Esophagus squamous epithelium (tissue), 5 donors: ENCODE measurements at places on chromosomes 16 and 17.

GRCh38 chr17:59641799-59642484 lies 22.2 kb downstream of the CLTC start:
- no peak for DNase-seq

DNA sequence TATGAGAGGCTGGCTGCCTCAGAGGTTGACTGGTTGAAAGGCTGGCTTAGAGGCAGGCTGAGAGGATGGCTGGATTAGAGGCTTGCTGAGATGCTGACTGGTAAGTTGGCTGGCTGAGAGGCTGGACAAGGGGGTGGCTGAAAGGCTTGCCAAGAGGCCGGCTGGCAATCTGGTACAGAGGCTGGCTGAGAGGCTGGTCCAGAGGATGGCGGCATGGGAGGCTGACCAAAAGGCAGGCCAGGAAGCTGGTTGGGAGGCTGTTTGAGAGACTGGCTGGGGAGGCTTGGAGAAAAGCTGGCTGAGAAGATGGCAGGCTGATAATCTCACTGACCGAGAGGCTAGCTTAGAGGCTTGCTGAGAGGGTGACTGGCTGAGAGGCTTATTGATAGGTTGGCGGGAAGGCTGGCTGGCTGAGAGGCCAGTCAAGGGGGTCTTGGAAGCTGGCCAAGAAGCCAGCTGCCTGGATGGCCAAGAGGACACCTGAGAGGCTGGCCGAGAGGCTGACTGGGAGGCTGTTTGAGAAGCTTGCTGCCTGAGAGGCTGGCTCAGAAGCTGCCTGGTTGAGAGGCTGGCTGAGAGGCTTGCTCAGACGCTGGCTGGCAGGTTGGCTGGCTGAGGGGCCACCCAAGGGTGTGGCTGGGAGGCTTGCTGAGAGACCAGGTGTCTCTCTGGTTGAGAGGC lies 34.2 kb upstream of the ACSM2B start:
- no peak for DNase-seq

DNA sequence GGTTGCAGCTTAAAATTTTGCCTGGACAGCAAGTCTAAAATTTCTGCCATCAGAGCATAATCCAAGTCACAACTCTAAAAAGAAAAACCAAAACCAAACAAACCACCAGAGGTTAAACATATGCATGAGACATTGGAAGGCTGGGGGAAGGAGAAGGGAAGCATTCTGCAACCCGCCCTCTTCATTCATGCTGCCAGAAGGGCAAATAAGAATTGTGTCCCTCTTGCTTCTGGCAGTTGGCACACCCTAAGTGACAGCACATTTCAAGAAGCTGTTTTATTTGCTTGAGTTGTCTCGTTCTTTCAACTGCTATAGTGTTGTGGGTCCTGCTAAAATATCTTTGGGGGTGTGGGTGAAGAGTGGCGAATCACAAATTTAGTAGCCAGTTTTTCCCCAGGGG lies 99.6 kb downstream of the SKAP1 start:
- no peak for DNase-seq

DNA sequence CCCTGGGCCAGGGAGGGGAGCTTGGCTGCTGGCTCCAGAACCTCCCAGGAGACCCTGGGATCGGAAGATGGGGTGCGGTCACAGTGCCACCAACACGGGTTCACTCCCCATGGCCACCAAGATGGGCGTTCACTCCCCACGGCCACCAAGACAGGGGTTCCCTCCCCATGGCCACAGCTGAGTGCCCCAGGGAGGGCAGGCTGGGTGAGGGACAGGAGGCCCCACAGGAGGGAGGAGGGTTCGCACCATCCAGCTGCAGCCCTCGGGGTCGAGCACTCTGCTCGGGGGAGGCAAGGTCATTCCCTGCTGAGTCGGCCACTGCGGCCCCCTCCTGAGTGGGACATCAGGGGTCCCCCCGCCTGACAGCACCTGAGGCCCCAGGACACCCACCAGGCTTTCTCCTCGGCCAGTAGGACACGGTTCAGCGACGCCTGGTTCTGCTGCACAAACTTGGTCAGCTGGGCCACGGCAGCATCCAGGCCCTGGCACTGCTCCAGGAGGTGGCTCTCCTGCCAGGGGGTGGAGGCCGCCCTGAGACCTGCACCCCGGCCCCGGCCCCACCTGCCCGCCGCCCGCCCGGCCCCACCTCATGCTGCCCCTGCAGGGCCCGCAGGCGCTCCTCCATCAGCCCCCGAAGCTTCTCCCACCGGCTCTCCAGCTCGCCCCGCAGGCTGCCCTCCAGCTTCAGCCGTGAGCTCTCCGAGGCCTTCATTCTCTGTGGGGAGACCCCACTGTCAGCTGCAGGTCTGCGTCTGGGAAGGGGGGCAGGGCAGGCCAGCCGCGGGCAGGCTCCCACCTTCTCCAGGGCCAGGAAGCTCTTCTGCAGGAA lies 5.9 kb downstream of the CCDC154 start:
- no peak for DNase-seq

GRCh38 chr16:27127308-27127707 lies 60.6 kb downstream of the C16orf82 start:
- DNase-seq: no peak

GRCh38 chr16:9192746-9193145 lies 101.3 kb downstream of the HAPSTR1 start:
- no peak for DNase-seq

DNA sequence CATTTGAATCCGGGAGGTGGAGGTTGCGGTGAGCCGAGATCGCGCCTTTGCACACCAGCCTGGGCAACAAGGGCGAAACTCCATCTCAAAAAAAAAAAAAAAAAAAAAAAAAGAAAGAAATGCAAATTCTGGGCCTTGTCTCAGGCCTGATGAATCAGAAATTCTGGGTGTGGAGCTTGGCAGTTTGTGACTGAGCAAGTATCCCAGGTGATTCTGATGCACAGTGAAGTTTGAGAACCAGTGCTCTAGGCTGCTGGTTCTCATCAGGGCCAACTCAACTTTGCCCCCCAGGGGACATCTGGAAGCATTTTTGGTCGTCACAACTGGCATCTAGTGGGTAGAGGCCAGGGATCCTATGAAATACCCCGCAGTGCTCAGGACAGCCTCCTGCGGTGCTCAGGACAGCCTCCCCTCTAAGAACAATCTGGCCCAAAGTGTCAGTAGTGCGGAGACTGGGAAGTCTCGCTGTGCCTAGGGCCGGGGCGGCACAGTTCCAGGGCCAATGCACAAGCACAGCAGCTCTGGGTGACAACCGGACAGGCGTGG lies 55.9 kb downstream of the SDK2 start:
- no peak for DNase-seq

DNA sequence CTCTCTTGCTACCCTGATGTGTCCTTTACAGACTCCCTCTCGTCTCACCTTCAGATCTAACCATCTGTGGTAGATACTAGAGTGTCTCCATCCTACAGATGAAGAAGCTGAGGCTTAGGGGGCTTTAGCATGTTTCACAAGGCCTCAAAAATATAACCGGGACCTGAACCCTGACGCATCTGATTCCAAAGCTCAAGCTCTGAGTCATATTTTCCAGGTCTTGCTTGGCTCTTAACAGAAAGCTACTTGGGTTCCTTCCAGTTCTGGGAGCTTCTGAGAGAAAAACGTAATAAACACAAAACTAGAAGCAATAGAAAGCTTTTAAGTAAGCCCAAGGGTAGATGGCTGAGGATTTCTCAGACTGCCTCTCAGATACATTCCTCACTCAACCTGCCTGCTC lies 224.3 kb upstream of the EEF2KMT start:
- DNase-seq: no peak

DNA sequence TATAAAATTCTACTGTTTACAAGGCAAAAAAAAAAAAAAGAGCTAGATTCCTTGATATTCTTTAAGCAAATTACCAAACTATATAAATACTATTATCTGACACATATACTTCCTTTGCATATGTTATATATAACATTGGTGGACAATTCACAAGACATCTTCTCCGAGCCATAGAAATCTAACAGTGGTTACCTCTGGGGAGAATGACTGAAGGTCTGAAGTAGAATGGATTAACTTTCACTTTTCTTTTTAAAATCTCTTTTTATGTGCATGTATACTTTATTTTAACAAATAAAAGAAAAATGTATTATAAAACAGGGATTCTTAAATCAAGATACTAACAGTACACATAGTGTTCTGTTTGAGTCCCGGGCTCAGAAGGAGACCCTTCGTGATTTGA lies 131.0 kb downstream of the MRTFB start:
- DNase-seq: no peak

DNA sequence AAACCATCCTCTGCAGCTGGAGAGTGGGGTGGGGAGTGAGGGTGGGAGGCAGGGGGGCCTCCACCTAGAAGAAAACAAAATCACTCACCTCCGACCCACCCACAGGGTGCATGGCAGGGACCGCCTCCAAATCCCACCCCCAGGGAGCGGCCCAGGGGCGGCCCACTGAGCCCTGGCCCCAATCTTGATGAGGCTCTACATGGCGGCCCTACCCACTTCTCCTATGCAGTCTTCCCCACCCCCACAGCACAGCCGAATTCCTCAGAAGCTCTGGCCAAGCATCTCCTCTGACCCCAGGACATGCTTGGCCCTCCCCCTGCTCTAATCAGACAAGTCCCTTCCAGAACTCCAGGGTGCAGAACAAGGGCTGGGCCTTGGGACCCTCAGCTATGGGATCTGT lies 18.2 kb upstream of the FASN start:
- DNase-seq: no peak

DNA sequence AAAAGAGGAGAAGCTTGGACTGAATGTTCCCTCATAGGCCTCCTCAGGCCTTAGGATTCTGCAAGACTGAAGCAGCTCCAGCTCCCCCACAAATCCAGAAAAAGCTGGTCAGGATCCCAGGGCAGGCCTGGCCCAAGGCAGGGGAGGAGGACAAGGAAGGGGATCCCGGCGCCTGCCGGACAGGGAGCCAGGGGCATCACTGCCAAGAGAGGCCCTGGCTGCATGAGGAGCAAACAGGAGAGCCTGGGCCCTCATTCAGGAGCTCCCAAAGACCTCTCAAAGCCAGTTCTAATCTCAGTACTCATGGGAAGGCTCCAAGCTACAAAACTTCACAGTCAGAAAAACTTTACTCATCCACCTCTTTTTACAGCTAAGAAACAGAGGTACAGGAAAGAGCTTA lies 67.3 kb downstream of the ZNF423 start:
- DNase-seq: no peak

- no peak for DNase-seq
Measured at GRCh38 chr17:78114831-78115723, 13.5 kb downstream of the TMC6 start.

GRCh38 chr16:90019543-90020259 lies 445 bp upstream of the DBNDD1 start:
- DNase-seq: no peak

DNA sequence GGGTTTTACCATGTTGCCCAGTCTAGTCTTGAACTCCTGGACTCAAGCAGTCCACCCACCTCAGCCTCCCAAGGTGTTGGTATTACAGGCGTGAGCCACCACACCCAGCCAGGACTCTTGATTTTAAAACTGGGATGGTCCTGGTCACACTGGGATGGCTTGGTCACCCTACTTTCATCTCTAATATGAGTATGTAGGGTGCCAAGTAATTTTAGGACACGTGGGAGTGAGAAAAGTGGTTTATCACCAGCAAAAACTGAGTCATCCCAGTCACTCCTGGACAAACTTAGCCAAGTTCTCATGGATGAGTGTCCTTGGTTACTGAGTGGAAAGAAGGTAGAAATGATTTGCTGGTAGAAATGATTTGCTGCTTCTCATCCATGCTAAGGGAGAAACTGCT lies 9.9 kb downstream of the CLEC19A start:
- no peak for DNase-seq

- DNase-seq: no peak
Measured at GRCh38 chr17:77372444-77373298, 231.9 kb downstream of the SEC14L1 start.
